ENCODE measurements at places on chromosomes 6 and 20.

GRCh38 chr20:32680544-32681174 is 6.9 kb upstream of the C20orf203 start:
- peak; percentile 21 for DNase-seq

- no peak for DNase-seq
Measured at GRCh38 chr20:62367136-62367632, at the start of gene LAMA5. LAMA5 (minus strand) TSS chr20:62367312; CDS start chr20:62367245, 67 bp downstream.

- no peak for DNase-seq
Measured at GRCh38 chr6:12392490-12392889, 102.3 kb downstream of the EDN1 start.

- no peak for DNase-seq
Measured at GRCh38 chr6:141095308-141095707, 1037.4 kb upstream of the GJE1 start.

GRCh38 chr20:10366898-10367692 is 66.9 kb downstream of the MKKS start:
- no peak for DNase-seq

- no peak for DNase-seq
Measured at GRCh38 chr20:45404438-45404837, 3.7 kb upstream of the DBNDD2 start.

GRCh38 chr6:24489881-24490280 is 503 bp upstream of the GPLD1 start:
- peak; percentile 89 for DNase-seq

DNA sequence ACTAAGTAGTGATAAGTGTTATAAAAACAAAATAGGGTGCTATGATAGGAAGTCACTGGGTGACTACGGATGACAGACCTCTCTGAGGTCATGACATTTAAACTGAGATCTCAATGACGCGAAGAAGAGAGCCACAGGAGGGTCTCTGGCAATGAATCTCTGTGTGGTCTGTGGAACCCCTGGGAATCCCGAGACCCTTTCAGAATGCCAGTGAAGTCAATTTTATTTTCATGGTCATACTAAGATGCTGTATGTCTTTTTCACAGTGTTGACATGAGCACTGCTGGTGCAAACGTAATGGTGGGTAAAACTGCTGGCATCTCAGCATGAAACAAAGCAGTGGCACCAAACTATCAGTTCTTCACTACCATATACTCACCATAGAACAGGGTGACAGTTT is 155.0 kb downstream of the GJA10 start:
- DNase-seq = no peak
